ENCODE measurements at places on chromosomes 6 and 20.

GRCh38 chr6:116120430-116120829, 5.5 kb downstream of the COL10A1 start:
- no peak for DNase-seq

- no peak for DNase-seq
Observed at GRCh38 chr20:61404303-61404702, 152.2 kb downstream of the CDH4 start.

- no peak for DNase-seq
Observed at GRCh38 chr6:44202332-44202971, 14.3 kb upstream of the MYMX start.

- DNase-seq, result no peak
Observed at GRCh38 chr6:55678330-55679224, 99.6 kb upstream of the HMGCLL1 start.

DNA sequence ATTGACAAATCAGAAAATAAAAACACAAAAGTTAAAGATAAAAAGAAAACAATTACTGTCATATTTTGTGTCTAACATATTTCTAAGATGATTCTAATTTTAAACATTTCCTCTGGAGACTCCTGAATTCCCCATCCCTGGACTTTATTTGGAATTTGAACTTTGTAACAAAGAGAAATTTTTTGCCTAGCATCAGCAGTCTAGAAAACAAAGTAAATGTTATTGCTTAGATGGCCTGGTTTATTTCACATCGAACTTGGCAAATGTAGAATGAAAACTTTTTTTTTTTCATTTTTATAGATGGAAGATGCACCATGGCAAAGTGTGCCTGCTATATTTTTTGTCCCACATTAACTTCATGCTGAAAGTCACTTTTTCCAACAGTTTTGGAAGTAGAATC, 159.1 kb downstream of the TBX18 start:
- no peak for DNase-seq

DNA sequence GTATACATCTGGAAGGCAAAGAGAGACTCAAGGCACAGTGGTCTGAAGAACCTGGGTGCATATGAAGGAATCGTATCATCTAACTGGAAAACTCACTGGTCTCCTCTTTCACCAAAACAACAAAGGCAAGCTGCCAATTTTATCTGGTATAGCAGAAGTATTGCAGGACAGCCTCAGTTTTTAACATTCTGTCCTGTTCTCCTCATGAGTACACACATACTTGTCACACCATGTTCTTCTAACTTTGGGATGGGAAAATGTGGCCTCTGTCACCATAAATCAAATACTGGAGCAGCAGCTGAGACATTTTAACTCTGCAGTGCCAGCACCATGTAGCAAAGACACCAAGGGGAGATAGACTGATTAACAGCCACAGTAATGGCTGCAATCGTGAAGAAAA, 199.1 kb upstream of the CNR1 start:
- no peak for DNase-seq

DNA sequence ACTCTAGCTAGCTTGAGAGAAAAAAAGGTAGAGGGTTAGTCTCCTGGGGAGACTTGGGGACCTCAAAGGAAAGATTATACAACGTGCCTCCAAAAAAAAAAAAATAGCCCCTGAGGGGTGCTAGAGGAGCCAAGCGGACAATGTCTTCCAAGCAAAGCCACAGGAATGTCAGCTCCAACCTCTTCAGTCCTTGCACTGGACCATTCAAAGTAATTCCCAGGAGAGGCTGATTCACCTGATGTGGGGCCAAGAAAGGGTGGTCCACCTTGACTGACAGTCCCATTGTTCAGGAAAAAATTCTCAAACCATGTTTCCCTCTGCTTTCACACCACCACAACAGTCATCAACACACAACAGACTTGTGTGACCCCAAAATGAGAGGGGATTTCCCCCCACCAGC, 30.7 kb downstream of the ASIP start:
- no peak for DNase-seq

GRCh38 chr6:49676671-49677281, 36.6 kb downstream of the CRISP2 start:
- DNase-seq, result no peak

DNA sequence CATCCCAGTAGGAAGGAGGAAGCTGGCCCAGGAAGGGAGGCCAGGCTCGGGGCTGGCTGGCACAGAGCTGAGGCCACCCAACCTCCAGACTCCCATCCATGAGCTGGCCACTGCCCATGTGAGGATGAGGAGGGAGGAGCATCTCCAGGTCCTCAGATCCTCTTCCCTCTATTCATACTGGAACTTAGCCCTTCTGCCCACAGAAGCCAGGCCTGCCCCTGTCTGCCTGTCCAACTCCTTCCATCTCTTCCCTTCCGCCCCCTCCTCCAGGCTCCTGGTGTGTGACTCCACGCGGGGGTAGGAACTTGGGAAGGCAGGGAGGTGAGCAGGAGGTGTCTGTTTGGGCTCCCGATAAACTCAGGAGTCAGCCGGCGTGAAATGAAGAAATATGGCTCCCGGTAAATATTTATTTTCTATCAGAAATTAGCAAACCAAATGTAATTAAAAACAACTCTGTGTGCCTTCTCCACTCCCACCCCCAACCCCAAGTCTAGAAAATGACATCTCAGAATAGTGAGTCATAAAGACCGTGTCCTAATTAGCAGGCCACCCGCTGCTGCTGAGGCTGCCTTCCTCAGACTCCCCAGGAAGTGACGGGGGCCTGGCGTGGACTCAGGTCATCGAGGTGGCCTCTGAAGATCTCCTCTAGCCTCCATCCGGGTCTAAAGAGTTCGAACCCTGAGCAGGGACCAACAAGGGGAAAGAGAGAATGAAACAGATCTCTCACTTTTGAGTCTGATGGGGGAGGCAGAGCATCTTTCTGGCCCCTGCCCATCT, 81.9 kb downstream of the MDGA1 start:
- DNase-seq, result no peak

DNA sequence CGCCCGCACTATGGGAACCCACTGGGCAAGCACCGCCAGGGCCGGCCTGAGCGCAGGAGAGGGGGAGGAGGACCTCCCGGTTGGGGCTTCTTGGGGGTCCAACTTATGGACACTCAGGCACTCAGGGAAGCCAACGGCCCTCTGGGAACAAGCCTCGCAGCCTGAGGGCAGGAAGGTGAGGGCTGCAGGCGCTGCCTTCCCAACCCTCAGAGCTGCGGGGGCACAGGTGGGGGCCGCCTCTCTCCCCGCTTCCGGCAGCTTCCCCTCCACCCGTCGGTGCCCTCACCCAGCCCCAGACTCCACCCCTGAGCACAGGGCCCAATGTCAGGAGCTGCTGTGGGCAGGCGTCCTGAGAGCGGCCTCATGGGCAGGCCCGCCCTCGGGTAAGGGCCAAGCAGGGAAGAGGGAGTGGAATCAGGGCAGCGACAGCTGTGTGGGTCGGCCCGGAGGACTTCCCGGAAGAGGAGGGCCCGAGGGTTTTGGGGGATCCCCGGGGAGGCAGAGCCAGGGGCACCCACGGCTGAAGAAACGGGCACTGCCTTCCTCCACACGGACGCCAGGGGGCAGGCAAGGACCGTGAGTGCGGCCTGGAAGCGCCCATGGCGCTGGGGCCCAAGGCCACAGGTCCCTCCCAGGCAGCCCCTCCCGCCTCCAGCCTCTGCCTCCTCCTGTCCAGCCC, 488 bp upstream of the PTK6 start:
- DNase-seq, result peak; percentile 89

DNA sequence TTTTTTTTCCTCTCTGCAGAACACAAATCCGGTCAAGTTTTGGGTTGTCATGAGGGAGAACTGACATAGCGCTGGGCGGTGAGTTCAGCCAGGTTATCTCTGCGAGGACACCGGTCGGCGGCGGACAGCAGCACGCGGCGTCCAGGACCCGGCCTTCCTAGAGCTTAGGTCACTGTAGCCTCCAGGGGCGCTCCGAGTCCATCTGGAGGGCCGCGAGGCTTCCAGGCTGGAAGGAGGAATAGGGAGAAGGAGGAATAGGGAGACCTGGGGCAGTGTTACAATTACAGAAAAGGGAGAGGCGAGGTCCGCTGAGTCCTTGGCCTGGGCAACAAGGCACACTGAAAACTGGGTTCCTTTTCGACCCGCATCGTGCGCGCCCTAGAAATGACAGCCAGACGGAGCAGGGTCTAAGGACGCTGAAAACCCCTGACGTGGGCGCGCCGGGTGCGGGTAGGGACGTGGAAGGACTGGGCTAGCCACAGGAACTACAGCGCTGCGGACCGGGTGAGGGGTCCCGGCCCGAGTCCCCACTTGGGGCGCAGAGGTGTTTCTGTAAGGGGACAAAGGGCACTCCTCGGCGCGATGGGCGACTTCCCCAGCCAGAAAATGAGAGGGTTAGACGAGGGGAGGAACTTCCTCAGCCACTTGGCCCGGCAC, 536 bp upstream of the FNDC1 start:
- peak; percentile 79 for DNase-seq

GRCh38 chr6:138724015-138724414, 49.6 kb upstream of the CCDC28A start:
- DNase-seq, result peak; percentile 77

DNA sequence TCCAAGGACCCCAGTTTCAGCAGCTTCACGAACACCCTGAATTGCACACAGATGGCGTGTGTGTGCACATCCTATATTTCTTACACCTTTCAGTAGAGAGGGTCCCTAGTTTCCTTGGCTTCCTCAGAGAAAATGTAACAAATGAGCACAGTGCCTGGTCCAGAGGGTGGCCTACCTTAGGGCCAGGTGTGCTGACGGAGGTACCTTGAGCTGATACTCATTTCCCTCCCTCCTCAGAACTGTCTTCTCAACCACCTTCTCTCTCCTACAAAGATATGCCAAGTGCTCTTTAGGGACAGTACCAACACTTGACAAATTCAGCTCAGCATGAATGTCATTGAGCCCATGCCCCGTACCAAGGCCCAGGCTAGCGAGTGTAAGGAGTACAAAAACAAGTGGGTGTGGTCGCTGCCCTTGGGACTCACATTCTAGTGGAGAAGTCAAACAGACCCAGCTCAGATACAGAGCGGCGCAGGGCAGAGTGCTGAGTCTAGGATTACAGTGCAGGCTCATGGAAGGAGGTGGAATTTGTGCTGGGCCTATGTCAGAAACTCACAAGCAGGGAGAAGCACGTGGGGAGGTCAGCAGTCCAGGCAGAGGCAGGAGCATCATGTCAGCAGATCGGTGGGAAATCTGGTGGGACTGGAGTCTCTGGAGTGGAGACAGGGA, 9.6 kb upstream of the BPHL start:
- DNase-seq, result no peak

- no peak for DNase-seq
Observed at GRCh38 chr6:119630561-119631192, 281.1 kb upstream of the MAN1A1 start.

DNA sequence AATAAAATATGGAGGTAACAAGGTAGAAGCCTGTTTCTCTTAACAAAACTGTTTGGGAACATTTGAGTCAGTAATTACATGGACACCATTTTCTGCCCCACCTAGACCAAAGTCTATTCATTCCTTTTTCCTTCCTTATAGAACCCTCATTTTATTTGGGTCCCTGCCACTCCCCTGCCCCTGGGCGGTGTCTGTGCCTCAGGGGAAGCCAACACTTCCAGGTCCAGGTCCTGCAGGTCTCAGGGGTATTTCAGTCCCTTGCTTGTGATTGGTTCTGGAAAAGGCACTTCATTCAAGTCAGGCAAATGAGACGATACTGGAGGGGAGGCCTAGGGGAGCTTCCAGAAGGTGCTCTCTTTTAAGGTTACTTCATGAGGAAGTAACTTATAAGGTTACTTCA, 42.3 kb downstream of the SLC35D3 start:
- DNase-seq, result no peak

DNA sequence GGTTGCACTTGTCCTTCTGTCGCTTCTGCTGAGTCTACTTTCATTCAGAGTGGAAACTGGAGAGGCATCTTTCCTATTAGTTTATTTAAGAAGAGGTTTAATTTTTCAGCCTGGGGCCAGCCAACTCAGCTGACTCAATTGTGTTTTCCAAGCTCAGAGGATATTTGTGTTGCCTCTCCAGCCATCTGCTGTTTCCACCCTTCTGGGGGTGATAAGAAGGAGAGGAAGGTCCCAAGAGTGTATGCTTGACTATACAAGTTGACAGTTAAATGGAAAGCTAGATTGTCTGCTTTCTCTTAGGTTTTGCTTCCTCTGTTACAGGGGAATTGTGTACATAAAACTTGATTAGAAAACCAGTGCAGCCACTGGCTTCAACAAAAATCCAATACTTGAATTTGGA, 3.0 kb downstream of the PSMF1 start:
- no peak for DNase-seq

DNA sequence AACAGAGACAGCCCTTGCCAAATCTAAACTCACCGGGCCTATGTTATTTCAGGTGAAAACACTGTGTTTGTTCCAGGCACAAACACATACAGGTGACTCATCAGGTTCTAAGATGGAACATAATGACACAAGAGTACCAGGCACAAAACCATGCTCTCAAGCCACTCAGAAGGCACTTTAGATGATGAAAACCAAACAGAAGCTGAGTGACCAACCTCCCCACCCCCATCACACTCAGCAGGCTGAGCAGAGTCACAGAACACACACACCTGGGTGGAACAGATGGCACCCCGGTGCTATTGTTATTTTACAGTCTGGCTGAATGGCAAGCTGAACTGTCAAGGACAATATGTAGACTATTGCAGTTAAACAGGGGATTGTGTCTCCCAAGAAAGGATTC, 20.6 kb upstream of the NKX2-2 start:
- no peak for DNase-seq

DNA sequence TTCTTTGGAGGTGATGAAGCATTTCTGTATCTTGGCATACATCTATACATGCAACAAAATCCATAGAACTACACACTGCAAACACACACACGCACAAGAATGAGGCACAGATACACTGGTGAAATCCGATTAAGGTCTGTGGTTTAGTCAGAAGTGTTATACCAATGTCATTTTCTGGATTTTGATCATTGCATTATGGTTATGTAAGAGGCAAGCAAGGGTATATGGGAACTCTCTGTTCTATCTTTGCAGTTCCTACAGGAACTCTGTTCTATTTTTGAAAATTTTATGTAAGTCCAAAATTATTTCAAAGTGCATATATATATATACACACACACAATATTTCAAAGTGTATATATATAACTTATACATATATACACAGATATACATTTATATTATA, 101.7 kb downstream of the SYNDIG1 start:
- no peak for DNase-seq

GRCh38 chr6:100891079-100891478, 9.9 kb upstream of the ASCC3 start:
- no peak for DNase-seq

- DNase-seq, result no peak
Observed at GRCh38 chr6:90868256-90868655, 281.4 kb upstream of the MAP3K7 start.

GRCh38 chr6:18405477-18406293, 18.5 kb downstream of the RNF144B start:
- DNase-seq, result no peak

DNA sequence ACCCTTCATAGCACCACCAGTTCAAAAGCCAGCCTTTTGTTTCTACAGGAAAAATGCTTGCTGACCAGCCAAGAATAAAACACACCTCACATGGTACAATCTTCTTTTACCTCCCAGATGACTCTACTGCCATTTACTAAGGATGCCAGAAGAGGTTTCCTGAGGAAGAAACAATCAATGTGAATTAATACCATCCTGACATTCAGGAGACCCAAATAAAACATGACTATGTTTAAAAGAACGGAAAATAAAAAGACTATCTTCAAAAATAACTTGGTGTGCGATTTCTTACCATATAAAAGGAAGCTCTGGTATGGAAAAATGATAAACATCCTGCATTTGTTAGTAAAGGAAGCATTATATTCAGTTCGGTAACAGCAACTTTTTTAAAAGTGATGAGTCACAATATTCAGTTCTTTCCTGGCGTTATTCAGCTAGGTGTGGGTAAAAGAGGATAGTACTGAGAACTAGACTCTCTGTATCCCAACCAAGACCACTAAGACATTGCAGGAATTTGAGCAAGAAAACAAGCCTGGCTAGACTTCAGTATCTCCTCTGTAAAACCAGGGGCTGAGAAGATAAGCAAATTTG, 16.3 kb downstream of the COL21A1 start:
- no peak for DNase-seq

Data from femur (tissue), 1 donor.